ENCODE measurements at places on chromosomes 3 and 15.
A peak's percentile ranks its signal among the peaks of the same experiment; 100 is the strongest.

- no peak for DNase-seq
Measured at GRCh38 chr3:99852851-99853250, 35.2 kb downstream of the CMSS1 start.

- no peak for DNase-seq
Measured at GRCh38 chr15:83813682-83814081, 159.8 kb downstream of the ADAMTSL3 start.

DNA sequence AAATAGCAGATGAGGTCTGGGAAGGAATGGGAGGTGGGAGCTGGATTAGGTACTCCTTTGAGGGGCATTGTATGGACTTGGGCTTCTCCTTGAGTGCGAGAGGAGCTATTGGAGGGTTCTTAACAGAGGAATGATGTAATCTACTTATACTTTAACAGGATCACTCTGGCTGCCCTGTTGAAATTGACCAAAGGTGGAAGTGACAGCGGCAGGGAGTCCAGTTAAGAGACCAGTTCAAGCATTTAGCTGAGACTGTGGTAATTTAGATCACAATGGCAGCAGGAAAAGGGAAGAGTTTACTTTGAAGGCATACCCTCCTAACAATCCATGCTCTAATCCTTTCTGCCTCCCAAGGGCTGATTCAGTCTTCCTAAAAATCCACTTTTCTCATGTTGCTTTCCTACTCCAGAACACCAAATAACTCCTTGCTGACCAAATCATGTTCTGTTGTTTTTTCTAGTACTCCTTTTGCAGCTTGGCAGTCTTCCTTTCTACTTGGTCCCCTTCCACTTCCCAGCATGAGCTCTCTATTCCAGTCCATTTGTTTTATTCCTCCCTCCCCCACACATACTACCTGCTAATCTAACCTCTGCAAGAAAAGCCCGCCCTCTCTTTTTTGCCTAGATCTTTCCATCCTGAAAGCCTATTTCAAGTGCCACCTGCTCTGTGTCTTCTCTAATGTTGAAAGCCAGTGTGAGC is 139.4 kb downstream of the NECTIN3 start:
- no peak for DNase-seq

GRCh38 chr3:13324835-13325501 is 95.2 kb downstream of the NUP210 start:
- DNase-seq: no peak

DNA sequence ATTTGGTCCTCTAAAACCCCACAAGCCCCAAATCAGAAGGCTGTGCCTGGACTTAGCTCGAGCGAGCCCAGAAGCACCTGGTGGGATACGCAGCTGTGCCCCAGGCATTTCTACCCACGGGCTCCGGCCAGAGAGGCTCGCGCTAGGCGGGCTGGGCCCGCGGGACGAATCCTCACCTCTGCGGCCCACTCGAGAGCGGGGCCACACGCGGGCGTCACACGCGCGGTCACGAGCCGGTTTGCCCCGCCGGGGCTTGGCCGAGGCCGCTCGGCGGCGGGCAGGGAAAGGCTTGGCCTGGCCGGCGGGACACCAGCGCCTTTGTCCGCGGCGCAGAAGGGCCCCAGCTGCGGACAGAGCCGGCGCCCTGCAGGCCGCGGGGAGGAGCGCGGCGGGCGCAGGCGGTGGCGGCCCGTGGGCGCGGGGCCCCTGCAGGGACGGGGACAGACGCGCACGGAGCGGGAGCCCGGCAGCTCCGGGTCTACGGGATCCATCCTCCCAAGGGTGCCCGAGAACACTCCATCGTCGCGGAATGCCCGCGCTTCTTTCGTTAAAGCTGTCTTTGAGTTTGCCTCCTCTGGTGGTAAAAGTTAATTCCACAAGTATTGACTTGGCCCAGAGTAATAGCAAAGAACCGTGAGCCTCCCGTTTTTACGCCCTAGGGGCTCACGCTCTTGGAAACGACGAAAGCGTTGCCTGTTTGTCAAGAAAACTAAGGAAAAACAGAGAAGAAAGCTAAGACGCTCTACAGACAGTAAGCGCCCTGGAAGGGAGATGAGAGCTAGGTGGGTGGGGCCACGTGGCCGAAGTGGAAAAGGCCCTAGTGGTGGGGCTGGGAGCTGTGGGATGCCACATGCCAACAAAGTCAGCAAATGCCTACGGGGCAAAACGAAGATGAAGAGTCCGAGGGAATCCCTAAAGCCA is 26.4 kb downstream of the TYRO3 start:
- peak; percentile 59 for DNase-seq

GRCh38 chr3:85258819-85259218 is 300.0 kb downstream of the CADM2 start:
- no peak for DNase-seq

DNA sequence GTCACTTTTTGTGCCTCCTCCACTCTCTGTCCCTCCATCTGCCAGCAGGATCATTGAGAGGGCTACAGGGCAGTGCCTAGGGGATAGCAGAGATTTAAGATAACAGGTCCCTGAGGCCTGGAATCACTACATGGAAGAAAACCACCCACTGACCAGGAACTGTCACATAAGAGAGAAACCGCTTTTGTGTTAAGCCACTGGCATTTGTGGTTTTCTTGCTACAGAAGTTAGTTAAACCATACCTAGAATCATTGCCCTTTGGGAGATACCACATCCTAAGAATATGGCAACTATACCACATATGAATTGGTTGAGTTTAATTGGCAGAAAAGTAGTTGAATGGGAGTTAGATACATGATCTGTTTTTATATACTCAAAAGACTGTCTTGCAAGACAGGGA is 112.8 kb upstream of the LPP start:
- no peak for DNase-seq

DNA sequence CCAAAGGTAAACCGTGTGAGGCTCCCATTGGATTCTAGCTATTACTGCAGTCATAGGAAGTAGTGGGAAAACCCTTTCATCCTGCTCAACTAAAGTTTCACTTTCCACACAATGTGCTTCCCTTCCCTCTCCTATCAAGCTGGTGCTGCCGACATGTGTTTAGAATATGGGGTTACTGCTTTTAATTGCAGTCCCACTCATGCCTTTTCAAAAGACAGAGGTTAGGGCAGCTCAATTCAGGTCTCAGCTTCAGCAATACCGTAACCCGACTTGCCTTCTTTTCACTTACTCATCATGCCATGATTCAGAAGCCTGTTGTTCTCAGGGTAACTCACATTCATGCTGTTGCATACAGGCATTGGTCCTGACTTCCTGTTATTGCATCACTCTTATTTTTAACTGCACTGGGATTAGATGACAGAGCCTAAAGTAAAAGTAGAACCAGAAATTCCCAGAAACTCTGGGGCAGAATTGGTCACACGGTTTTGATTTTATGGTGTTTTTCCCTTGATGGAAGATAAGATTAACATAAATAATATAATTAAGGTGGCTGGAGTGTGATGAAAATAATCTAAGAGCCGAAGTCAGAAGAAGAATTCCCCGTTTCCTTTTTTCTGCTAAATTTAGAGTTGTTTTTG is 45.7 kb downstream of the C2CD4B start:
- DNase-seq: no peak

GRCh38 chr3:99330924-99331532 is 307.4 kb upstream of the COL8A1 start:
- no peak for DNase-seq
